Fibroblast of the aortic adventitia (primary cell): ENCODE measurements at places on chromosomes 11 and 22.

GRCh38 chr11:40294349-40294735, 1165.1 kb downstream of the LRRC4C start:
- no peak for DNase-seq

DNA sequence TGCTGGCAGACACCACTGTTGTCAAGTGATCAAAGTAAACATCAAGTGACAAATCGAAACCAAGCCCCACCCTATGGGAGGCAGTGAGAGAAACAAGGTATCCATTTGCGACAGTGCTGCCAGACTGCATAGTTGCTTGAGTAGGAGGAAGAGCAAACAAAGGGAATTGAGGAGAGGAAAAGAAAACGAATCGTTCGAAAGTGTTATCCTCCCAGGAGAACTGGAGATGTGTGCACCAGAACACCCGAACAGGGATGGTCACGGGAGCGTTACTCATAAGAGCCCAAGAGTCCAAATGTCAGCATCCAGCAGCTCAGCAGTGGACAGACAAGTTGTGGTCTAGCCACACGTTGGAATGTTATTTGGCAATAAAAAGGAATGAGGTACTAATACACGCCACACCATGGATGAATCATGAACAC, 58.4 kb upstream of the NUP50 start:
- DNase-seq: peak; percentile 87

GRCh38 chr11:110199184-110199981, 97.0 kb downstream of the RDX start:
- DNase-seq: peak; percentile 80

GRCh38 chr11:43737201-43737590, 56.7 kb downstream of the HSD17B12 start:
- DNase-seq: no peak

DNA sequence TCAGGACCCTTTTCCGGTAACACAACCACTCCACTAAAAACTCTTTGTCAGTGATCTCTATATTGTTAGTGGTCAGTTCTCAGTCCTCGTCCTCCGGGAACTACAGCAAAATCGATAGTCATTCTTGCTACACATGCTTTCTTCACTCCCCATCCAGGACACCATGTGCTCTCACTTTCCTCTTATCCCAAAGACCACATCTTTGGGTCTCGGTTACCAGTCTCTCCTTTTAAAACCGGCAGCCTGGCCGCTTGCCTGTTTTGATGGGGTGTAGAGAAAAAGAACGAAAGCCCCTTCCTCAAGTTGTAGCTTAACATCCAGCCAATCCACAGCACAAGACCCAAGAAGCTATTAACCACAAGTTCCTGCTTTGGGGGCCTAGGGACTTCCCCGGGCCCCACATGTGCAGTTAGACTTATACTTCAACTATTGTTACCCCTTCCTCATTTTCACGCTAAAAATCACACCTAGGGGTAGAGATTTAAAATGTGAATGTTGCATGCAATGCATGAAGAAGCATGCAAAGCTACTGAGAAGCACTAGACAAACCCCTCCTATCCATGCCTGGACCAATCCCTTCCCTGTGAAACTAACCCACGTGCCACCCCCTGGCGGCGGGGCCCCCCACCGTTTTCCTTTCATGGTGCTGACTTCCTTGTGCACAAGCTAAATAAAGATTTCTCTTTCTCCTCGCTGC, 1.5 kb upstream of the TOLLIP start:
- no peak for DNase-seq

DNA sequence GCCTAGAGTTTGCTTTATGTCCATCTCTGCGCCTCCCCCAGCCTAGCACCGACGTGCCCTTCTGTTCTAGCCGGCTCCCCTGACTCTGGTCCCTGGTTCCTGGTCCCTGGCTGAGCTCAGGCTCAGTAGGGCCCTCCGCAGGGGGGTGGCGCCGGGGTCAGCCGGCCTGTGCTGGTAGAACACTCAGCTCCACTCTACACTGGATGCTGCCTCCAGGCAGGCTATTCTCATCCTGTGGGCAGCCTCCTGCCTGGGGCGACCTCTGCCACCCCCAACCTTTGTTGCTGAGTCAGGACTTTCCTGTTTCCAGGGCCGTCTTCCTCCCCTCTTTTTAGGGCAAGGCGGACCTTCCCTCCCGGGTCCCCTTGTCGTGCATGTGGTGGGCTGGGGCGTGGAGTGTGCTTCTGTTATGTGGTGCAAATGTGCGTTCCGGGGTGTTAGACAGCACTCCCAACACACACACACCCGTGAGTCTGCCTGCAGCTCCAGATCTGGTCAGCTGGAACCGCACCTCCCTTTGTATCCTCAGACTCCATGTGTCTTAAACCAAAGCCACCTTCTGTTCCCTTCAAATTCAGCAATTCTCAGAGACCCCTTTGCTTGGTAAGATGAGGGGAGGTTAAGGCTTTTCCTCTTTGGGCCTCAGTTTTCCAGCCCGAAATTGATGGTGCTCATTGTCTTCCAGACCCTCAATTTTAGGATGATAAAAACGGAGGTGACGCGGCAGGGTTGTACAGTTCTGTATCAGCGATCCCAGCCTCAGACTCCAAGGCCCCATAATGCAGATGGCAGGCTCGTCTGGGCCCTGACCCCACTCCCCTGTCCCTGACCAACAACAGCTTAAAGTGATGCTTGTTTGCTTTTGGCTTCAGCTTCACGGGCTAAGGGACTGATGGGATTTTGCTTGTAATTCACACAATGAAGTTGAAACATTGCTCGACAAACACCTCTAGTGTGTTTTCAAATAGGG, 1327.9 kb downstream of the BRD1 start:
- DNase-seq: no peak

DNA sequence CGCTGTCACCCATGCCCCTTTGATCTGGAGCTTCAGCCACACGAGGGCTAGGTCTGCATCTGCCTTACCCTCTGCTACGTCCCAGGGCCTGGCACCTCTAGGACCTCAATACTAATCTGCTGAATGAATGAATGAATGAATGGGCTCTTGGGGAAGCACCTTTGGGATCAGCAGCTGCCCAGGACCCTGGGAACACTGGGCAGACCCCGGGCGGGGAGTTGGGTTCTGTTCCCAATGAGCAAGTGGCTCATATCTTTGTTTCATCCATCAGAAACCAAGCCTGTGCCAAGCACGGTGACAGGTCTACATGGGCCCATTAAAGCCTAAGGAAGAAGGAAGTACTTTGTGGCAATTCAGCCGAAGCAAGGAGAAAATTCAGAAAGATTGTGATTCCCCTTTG, 41.5 kb upstream of the SHISAL1 start:
- no peak for DNase-seq

DNA sequence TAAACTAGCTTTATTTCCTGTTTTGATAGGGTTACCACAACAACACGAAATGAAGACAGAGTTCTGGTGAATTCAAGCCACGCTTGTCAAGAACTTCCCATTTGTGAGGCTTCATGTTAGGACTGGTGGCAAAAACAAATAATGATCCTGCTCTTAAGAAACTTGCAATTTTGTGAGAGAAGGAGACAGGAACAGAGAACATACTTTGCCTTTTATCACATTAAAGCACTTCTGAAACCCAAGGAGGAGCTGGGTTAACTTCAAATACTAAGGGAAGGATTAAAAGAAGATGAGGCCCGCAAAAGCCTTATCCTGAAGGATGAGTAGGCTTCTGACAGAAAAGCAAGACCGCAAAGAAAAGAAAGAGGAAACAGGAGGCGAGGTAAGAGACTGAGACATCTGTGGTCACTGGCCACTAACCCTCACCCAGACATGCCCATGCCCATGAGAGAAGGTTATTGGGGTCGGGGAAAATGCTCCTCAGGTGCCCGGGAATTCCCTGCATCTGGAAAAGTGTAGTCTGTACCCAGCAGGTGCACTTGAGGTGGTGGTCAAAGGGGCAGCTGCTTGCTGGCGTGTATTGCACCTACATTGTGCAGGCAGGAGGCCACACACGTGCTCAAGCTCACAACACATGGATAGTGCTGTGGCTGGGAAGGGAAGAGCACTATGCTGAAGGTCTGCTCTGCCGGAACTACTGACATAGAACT, 50.5 kb downstream of the MAPK1 start:
- peak; percentile 91 for DNase-seq

GRCh38 chr11:64356498-64357411, 2.2 kb upstream of the RPS6KA4 start:
- peak; percentile 41 for DNase-seq

DNA sequence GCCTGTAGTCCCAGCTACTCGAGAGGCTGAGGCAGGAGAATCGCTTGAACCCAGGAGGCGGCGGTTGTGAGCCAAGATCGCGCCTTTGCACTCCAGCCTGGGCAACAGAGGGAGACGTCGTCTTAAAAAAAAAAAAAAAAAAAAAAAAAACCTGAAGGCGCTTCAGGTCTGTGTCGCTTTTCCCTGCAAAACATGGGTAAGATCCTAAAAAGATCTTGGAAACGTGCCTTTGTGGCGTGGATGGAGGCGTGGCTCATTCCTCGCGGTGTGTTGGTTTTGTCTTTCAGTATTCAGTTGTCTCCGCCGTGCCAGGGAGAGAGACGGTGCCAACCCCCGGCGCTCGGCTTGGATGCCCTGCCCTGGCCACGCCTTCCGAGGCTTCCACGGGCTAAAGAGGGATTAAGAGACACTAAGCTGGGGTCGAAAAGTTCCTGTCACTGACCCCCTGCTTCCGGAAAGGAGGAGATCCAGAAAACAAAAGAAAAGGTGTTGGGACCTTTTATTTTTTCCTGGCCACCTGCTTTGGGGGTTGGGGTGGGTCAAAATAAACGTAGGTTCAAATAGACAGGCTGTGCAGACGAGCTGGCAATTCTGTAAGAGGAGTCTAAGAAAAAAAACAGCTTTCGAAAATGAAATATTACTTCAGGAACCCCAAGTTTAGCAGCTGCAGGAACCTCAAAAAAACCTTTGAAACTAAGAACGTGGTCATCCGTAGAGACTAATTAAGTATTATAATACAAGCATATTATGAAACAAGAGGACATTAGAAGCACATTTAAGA, 1.1 kb upstream of the SLC35F2 start:
- peak; percentile 24 for DNase-seq

DNA sequence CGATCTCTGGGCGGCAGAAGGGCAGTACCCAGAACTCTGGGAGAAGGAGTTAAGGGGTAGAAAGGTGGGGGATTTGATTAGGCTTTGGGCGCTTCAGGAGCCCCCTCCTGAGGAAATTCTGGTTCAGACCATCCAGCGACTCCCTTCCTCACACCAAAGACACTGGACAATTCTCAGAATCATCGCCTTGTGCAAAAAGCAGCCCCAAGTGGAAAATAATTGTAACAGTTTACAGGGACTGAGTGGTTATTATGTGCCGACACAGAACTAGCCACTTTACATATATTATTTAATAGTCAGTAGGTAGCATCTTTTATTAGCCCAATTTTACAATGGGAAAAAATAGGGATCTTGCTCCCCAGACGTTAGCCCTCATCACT, 662 bp upstream of the TRIM3 start:
- no peak for DNase-seq

DNA sequence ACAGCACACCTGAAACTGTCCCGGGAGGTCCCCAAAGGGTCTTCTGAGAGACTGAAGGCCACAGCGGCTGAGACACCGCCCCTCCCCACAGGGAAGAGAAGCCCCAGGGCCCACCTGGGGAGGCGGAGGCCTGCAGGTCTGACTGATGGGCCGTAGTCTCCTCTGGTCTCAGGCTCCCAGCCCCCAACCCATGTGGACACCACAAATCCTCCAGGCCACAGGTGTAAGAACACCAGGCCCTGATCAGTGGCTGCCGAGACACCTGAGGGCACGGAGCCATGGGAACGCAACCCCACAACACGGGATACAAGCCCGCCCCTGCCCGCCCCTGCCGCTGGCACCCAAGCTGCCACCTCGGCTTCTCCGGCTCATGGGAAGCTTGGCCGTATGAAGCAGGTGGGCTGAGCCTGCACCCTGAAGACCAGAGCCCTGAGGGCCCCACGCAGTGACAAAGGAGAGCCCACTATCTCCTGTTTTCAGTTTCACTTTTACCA, 46.3 kb downstream of the BRD1 start:
- no peak for DNase-seq

GRCh38 chr11:42526426-42526825, 785.4 kb upstream of the API5 start:
- DNase-seq: no peak

GRCh38 chr11:77209663-77210062, 81.6 kb downstream of the MYO7A start:
- no peak for DNase-seq

DNA sequence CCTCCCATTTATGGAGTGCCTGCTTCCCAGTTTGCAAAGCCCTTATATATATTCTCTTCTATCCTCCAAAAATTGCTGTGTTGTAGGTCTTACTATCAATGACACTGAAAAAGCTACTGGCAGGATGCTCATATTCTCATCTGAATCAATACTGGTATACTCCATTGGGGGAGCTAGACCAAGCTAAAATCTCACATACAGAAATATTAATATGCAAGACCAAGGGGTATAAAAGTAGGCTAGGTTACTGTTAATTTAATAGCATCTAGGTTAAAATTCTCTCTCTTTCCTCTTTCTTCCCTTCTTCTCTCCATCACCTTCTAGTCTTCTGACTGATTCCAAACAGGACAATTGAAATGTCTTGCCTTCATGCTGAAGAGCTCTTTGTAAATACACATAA, 17.1 kb upstream of the BDNF start:
- peak; percentile 35 for DNase-seq

DNA sequence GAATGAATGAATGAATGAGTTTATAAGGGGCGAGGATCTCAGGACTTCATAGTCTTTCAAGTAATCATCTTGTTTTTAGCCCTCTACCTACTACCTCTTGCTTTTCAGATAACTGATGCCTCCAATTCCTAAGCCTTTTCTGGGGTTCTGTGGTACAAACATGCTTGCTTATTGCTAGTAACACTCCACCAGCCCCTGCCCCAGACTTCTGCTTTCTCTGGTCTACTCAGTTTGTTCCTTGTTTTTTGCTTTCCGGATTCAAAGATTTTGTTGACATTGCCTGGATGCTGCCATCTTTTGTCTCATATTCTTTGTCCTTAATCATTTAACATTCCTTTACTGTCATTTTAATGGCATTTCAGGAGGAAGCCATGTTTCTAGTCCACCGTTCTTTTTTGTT, 8.9 kb upstream of the TMEM9B start:
- DNase-seq: no peak

DNA sequence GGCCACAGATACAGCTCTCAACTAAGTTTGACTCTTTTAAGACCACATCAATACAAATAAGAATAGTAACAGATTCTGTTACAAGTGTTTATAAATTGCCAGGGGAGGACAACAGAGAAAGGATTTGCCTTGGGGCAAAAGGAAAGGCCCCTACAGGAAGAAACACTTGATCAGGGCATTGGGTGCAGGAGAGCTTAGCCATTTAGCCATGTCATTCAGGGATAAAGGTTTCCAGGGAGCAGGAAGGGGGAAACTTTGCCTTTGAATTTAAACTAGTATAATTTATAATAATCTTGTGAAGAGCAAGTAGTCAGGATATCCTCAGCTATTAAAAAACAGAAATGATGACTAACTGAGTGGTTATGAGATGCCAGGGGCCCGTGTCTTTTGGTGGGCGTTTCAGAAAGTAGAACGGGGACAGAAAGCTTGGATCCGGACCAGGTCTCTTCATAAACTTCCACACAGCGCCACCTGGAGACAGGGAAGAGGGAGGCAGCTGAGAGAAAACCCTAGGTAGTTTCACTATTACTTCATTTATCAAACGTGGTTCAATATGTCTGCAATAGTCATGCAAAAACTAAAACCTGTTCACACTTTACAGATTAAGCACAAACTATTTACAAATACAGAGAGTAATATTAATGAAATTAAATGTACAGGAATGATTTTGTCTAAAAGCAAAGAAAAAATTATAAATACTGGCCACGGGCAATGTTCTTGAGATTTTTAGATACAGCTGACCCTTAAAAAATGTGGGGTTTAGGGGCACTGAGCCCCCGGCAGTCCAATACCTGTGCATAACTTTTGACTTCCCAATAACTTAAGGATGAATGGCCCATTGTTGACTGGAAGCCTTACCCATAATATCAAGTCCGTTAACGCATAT, 11.0 kb upstream of the SLC5A4 start:
- peak; percentile 75 for DNase-seq
